ENCODE measurements at places on chromosomes 2 and 18.
A peak's percentile ranks its signal among the peaks of the same experiment; 100 is the strongest.

DNA sequence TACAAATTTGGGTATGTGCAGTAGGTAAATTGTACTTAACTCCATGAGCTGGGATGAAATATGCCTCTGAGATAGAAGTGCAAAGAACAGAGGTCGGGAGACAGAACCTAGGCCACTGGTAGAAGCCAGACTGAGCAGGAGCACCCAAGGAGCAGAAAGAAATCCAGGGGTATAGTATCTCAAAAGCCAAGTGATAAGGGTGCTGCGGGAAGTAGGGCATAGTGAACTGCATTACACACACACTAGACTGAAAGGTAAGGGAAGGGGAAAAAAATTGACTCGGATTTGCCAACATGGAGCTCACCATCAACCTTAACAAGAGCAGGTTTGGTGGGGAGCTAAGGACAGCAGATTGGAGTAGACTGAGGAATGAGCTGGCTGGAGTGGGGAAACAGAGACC, 89.3 kb upstream of the TMEM247 start:
- no peak for DNase-seq

- no peak for DNase-seq
Measured at GRCh38 chr2:24870891-24871705, 48.9 kb downstream of the ADCY3 start.

GRCh38 chr18:25982961-25983360, 107.5 kb downstream of the SS18 start:
- no peak for DNase-seq

DNA sequence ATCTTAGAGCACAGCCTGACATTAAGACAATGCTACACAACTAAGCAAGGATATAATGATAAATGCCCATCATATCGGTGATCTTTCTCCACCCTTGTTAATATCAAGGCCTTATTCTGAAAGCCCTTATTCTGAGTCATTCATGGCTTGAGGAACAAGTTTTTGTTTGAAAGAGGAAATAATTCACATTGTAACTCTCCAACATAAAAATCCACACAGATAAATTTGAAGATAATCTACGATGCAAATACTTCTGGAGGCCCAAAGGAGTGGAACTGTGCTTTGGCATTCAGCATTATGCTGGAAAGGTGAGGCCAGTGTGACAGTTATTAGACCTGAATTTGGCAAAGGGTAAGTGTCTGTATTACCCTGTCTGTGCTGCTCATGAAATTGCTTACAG, 227.4 kb downstream of the MYO3B start:
- DNase-seq: no peak

GRCh38 chr2:115183144-115183543, 740.7 kb downstream of the DPP10 start:
- DNase-seq: no peak

GRCh38 chr2:219298759-219299371, 10.3 kb downstream of the PTPRN start:
- DNase-seq: peak; percentile 76

- DNase-seq: no peak
Measured at GRCh38 chr2:236662231-236663185, 92.9 kb downstream of the ACKR3 start.

DNA sequence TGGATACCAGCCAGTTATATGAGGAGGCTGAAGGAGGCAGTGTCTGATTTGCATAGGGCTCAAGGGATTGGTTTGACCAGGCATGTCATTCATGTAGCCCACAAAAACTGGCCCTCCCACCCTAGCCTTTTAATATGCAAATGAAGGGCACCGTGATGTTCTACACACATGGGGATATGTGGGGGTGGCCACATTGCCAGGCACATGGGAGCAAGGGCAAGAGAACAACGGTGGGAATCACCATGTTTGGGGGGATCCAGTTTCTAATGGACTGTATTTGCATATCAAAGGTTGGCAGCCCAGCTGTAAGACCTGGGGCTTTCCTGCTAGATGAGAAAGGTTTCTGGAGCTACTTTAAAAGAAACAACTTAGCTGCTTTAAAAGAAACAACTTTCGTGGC, 65.1 kb upstream of the SLC25A52 start:
- DNase-seq: no peak

GRCh38 chr2:10397878-10398277, 50.2 kb downstream of the ODC1 start:
- DNase-seq: no peak

DNA sequence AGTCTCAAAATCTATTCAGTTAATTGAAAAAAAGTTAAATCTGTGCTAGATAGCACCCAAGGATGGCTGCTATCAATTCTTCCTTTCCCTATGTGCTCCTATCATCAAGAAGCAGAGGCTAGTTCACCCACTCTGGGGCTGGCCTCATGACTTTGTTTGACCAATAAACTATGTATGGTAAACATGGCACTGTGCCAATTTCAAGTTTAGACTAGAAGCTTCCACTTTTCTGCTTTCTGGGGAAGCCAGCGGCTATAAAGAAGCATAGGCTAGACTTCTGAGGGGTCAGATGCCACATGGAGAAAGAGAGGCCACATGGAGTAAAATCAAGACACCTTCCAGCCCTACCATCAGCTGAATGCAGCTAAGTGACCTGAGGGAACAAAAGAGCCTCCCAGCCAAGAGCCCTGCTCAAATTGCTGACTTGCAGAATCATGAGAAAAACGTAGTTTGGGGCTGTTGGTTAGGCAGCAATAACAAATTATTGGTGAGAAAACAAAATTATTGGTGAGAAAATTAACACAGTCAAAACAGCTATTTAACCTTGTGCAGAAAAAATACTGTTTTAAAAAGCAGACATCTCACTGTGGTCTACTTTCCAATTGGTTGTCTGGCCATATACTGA, 86.5 kb upstream of the SLC14A2 start:
- no peak for DNase-seq

GRCh38 chr2:122236152-122236874, 480.9 kb downstream of the TSN start:
- no peak for DNase-seq

DNA sequence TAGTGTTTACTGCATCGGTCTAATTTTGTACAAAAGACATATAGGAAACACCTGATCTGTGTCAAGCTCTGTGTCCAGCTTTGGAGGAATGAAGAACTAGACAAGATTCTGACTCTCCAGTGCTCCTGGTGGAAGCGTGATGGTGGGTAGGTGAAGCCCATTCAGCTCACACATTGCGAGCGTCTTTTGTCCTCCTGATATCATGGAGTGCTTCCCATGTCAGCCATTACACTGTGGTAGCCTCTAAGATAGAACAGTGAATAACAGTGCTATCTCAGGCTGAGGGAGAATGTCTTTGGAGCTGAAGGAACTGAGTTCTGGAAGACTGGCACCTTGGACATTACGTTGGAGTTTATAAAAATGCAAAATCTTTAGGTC, 350.2 kb downstream of the CYRIA start:
- no peak for DNase-seq

DNA sequence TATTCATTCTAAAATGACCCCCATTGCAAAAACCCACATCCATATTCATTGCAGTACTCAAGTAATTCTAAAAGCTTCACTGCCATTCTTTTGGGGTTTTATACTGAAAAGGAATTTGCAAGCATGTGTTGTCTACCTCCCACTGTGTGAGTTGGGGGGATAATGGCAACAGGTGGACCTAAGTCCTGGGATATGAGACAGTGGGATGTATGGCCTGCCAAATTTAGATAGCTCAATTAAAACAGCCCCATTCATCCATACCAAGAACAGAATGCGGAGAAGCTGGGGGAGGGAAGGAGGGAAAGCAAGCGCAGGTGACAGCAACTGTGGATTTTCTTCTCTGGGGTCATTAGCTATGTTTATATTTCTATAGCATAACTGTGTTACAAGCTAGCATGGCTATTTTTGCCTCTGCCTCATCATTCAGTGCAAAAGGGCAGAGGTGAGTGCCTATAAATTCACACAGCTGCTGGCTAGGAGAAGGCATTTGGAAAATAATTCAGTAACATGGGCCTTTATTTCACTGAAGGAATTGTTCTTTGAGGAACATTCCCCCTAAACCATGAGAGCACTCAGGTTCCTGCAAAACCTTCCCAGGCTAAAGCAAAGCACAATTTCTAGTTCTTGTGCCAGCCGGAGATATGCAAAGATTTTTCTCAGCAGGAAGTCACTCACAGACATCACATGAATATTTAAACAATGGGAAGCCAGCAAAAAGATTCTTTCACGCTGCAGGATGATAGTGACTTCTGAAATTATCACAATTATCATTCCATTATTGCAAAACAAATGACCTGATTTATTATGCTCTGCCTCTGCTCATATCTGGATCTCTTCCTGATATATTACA, 393.9 kb upstream of the ACVR2A start:
- no peak for DNase-seq

DNA sequence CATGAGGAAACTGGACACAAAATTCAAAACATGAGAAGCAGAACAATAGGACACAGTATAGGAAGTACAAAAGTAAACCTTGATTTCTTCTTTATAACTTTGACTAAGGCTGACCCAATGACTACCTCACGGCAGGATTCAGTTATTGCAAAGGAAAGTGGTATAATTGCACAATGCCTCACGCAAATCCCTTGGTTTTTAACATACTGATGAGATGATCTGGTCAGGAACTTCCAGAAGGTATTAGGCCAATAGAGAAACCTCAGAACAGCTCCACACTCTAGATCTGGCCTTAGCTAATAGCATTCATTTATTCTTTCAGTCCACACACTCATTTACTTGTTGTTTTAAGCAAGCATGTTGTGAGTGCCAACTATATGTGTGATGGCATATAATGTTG, 1526.9 kb upstream of the ACVR2A start:
- no peak for DNase-seq

GRCh38 chr2:120430957-120431356, 85.0 kb downstream of the INHBB start:
- no peak for DNase-seq

- DNase-seq: no peak
Measured at GRCh38 chr18:31042406-31043181, at the start of gene DSC3. Gene DSC3 (minus strand): TSS chr18:31042742. CDS start chr18:31042660, 82 bp downstream.

DNA sequence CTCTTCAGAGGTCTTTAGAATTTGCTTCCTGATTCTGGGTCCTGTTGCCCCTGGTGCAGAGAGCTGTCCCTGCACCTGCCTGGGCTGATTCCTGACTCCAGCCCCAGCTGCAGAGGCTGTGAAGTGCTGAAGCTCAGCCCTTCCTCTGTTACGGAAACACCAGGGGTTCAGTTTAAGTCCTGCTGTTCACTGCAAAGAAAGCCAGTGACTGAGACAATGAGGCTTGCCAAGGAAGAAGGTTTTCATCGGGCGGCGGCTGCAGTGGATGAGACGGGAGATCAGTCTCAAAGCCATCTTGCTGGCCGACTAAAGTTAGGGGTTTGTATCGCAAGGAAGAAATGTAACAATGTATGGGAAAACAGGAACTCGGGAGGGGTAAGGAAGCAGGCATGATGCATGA, 142.4 kb upstream of the ZNF236 start:
- DNase-seq: no peak

GRCh38 chr2:216942016-216942415, 82.2 kb upstream of the TNP1 start:
- DNase-seq: no peak

- no peak for DNase-seq
Measured at GRCh38 chr2:191204433-191204832, 40.8 kb upstream of the MYO1B start.

- DNase-seq: peak; percentile 67
Measured at GRCh38 chr2:217756375-217757107, 246.3 kb downstream of the TNS1 start.

DNA sequence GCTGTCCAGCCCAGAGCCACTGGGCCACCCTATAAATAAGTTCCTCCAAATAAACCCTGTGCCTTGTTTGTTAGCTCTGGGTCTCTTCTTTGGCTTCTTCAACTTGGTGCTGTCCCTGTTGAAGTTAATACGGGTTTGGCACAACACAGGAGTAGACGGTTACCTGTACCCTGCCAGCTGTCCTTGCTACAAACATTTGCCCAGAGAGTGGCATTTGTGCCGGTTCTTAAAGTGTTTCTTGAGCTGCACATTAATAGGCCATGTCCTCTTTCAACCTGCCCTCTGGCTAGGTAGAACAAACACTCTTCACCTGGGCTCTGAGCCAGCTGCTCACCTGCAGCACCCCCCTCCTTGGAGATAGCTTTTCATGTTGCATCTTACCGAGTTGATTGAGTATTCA, 139.2 kb downstream of the NEDD4L start:
- no peak for DNase-seq

DNA sequence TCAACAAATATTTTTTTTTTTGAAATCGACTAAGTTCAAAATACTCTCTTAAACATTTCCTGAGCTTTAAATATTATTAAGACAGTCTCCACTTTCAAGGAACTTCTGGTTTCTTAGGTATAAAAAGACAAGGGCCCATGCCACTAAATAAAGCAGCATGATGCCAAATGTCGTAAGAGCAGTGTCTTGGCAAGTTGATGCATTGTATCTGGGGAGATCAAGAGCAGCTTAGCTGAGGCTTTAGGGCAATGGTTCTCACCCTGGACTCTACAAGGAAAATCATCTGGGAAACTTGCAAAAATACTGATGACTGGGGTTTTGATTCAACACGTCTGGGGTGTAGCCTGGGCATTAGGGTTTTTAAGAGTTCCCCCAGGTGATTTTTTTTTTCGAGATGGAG, 41.3 kb downstream of the COL4A3 start:
- DNase-seq: no peak

DNA sequence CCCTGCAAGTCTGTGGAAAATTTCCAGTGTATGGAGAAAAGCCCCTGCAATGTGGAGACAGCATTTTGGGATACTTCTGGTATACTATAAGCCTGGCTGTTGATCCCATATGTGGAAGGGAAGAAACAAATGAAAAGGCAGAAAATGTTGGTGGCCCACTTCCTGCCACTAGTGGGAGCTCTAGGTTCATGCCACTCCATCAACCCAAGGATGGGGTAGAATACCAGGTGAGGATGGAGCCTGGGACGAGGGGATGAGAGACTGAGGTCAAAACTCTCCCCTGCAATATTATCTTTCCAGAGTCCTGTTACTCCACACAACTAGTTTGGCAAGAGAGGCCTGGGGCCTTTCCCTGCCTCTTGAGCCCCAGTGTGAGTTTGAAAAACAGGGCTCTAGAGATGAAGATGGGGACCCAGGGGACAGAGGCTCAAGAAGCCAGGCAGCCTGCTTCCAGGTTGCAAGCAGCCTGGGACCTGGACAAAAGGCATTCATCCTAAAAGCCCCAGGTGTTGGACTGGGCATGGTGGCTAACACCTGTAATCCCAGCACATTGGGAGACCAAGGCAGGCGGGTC, 31.9 kb downstream of the BMP10 start:
- no peak for DNase-seq

DNA sequence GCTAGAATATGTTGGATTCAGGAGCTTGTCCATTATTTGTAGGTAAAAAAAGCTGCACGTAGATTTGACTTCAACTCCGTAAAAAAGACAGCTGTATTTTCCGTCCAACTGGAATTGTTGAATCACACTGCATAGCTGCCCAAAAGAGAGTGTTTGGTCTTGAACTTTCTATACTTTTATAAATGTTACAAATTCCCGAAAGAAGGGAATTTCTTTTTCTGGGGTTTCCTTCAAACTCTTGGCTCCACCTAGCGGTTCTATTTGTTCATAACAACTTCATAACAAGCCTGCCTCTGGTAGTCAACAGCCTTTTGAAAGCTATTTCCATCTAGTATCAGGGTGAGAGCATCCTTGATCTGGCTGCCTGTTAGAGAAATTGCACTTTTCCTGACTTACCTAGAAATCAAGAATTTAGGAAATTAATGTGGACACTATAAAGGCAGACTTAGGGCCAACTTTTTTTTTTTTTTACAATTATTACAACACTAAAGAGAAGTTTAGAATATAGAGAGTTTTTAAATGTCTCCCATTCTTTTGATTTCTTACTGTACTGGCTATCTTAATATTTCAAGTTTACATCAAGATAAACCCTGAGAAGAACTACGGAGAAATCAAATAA, 48.1 kb downstream of the TMEM185B start:
- no peak for DNase-seq

Measured in effector CD8-positive, alpha-beta T cell (primary cell).